ENCODE measurements at places on chromosomes 12 and 14.

GRCh38 chr12:108519558-108519957 lies 4.5 kb downstream of the FICD start:
- no peak for DNase-seq

DNA sequence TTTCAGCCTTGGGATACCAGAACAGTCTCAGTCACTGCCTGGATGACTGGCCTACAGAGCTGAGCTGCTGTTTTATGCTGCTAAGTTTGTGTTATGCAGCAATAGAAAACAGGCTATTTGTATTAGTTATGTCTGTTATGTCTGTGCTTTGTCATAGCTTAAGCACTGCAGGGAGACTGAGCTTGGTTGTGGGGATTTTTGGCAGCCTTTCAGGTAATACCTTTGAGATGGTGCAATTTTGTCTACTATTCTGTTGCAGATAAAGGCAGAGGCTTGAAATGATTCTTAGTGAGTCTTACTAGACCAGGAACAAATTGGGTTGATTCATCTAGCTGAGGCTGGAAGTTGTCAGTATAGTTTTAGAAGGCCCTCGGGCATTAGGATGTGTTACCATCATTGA lies 201.3 kb upstream of the RBM19 start:
- DNase-seq, result no peak

GRCh38 chr14:56207626-56208292 lies 89.5 kb downstream of the PELI2 start:
- no peak for DNase-seq

DNA sequence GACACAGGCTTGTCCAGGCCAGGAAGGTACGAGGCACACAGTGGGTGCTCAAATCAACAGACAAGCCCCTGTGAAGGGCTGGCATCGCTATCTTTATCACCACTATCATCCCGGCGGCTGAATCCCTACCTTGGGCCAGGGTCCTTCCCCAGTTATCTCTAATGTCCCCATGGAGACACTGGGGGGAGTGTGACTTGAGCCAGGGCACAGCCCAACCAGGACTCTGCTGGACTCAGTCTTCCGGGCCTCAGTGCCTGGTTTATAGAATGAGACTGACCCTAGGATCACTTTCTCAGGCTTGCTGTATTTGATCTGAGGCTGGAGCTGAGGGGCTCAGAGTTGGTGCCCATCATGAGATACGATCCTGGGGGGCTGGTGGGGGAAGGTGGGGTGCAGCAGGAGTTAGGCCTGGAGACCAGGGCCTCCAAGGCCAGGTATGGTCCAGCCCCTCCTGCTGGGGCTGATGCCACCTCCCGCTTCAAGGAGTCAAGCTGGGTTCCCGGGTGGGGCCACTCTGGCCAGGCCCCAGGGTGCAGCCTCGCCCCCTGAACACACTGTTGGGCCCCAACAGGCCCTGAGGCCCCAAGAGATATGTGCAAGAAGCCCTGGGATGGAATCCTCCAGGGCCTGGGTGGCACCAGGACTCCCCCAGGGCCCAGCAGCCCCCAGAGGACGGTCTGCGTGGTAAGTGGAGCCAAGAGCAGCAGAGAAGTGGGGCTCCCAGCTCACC lies 11.8 kb downstream of the BEGAIN start:
- no peak for DNase-seq

GRCh38 chr12:57522011-57522886 lies at the start of gene MBD6:
Gene MBD6 (plus strand): TSS chr12:57522824. CDS start chr12:57524304, 1,480 bp downstream.
- DNase-seq, result peak; percentile 93

- DNase-seq, result no peak
Measured at GRCh38 chr12:117342682-117343081, 18.7 kb downstream of the NOS1 start.

DNA sequence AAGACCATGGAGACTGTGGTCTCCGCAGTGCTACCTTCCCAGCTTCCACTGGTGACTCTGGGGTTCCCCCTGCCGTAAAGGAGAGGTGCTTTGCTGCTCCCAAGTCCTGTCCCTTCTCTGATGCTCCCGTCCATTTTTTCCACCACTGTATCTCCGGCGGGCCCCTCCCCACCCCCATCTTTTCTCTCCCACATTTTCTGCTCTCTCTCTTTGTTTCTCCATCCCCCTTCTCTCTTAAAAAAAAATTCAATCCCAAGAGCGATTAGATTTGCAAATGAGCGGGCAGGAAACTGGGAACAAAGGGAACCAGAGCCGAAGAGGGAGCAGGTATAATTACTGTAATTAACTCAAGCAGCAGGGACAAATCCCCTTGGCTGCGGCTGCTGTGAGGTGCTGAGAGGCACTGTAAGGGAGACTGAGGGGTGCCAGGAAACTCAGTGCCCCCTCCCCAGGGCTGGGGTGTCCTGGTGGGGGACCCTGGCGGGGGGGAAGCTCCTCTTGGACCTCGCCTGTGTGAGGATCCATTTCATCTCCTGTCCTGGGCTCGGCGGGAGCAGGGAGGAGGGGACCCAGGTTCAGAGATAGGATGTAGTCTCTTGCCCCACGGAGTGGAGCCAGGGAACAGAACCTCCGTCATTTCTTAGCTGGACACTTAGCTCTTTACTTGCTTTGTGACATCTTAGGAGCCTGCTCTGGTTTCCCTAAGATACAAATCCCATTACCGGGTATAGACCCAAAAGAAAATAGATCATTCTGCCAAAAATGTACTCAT lies 140.4 kb upstream of the NRXN3 start:
- no peak for DNase-seq

GRCh38 chr12:121811434-121812319 lies 7.9 kb downstream of the SETD1B start:
- peak; percentile 85 for DNase-seq

- DNase-seq, result no peak
Measured at GRCh38 chr14:76261371-76261811, 109.7 kb downstream of the GPATCH2L start.

DNA sequence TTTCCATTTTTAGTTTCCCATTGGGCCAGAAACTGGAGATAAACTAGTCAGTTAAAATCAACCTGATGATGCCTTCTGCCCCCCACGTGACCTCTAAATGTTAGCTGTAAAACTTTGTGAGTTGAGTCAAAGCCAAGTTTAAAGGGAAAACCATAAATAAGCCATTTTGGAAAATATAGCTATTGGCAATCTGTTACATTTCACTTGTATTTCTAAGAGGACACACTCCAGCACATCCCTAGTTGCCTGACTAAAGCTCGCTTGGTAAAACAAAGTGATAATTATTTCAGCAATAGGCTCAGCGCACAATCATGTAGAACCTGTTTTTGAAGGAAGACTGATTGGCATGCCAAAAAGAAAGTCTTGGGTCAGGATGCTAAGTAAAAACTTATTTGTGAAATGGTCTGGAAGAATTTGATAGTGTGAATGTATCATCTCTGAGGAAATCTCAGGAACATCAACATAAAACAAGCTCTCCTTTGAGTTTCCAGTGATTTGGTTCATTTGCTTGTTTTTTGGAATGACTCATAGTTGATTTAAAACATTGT lies 49.2 kb upstream of the AEBP2 start:
- no peak for DNase-seq

GRCh38 chr12:125451408-125451807 lies 386.2 kb downstream of the AACS start:
- DNase-seq, result no peak

GRCh38 chr14:90532826-90533525 lies 136.1 kb downstream of the CALM1 start:
- no peak for DNase-seq

- no peak for DNase-seq
Measured at GRCh38 chr12:30835216-30835615, 80.5 kb upstream of the CAPRIN2 start.

DNA sequence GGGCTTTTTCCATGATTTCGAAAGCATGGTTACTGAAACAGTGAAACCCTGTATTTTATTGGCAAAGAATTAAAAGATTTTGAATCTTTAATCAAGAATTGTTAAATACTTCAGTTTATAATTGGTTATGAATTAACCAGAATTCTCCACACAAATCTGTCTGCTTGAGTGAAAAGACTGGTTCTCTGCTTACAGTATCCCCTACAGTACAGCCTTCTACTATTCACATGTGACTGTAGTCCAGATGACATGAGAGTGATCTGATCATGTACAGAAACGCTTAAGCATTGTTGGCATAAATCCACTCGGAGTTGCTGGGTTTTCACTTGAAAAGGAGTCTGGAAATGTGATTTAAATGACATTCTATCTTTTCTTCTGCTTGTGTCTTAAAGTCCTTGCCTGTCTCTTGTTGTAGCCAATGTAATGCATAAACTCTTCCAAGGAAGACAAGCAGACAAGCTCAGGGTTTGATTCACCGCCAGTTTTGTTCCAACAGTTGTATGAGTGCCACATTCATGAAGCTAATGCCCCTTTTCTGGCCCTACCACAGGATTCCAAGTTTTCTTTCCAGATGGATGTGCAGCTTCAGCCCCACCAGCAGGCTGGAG lies 222.0 kb upstream of the LRIG3 start:
- no peak for DNase-seq
